ENCODE measurements at places on chromosomes 5 and 9. TPM values are rescaled to one million over a fixed set of nuclear protein-coding genes. Genes with fewer than 3 reads are reported as not detected.

- no peak for DNase-seq
Measured at GRCh38 chr9:85599540-85600105, 142.1 kb downstream of the AGTPBP1 start.

The IFNA5 gene
- total RNA-seq = not detected

GRCh38 chr5:32630867-32631491 lies 45.6 kb downstream of the SUB1 start:
- DNase-seq = no peak

- DNase-seq = no peak
Measured at GRCh38 chr5:10660720-10661387, 97.0 kb downstream of the ANKRD33B start.

DNA sequence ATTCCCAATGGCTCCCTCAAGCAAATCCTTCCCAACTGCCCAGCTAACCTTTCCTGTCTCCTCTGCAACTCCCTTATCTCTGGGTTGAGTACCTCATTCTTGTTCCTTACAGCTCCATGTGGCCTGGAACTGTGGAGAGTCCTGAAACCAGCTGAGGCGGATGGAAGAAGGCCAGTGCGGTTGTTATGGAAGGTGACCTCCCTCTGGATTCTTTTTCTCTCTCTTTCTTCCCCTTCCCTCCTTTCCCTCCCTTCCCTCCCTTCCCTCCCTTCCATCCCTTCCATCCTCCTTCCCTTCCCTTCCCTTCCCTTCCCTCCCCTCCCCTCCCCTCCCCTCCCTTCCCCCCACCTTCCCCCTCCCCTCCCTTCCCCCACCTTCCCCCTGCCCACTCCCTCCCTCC lies 45.1 kb downstream of the IL31RA start:
- DNase-seq = no peak

DNA sequence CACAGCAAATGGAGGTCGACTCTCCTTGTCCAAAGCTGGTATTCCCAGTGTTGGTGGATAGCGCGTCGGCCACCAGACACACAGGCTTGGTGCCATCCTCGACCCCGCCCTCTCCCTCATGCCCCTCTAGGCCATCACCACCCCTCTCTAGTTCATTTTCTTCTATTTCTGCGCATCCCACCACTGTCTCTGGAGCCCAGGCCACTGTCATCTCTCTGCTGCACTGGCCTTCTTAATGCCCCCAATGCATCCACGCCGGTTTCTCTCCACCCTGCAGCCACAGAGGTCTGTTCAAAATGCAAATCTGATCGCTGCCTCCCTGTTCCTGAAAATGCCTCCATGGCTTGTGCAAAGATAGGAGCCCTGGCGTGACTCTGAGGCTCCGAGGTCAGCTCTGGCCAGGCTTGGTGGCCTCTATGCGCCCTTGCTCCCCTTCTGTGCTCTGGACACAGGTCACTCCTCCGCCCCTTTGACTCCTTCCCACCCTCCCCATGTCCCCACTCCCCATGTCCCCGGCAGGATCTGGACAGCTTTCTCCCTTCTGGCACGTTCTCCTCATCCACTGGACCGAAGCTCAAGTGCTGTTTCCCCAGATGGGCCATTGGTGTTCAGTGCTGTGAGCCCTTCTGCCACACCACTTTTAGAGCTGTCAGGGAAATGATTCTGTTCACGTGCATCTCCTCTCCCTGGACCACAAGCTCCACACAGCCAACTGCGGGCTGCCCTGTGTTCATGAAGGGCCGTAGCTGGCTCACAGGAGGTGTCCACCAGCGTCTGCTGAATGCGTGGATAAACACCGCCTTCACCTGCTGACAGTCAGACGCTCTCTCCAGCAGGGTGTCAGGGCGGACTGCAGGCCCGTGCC lies 59.5 kb upstream of the RNF130 start:
- no peak for DNase-seq

The ANXA2R gene
- total RNA-seq = 0.94 TPM

DNA sequence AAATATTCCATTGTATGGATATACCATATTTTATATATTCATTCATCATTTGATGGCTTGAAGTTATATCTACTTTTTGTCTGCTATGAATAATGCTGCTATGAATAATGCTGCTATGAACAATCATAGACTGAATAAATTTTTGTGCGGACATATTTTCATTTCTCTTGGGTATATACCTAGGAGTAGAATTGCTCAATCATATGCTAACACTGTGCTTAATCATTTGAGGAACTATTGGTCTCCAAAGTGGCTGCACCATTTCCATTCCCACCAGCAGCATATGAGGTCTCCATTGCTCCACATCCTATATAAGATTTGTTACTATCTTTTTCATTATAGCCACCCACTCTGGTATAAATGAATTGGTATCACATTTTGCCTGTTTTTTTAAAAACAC lies 18.3 kb upstream of the TEK start:
- no peak for DNase-seq

DNA sequence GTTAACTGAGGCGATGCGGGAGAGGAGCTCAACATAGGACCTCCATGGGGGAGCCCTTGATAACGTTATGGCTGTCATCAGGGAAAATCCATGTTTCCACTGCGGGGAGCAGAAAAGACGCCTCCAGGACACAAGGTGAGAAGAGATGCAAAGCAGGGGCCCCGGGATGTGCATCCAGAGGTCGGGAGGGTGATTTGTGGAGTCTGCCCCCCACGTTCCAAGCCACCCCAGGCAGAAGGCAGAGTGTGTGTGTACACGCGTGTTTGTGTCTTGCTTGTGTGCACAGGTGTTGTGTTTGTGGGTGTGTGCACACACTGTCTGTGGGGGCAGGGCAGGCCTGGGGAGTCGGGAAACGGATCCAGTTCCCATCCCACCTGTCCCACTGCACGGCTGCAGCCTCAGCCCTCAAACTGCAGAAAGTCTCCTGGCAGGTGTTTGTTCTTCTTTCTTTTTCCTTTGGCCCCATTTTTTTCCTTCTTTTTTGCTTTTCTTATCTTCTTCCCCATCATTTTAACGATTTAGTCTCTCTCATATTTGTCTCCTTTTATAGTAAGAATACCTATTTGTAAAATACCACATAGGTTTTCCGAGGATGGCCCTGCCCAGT lies 17.4 kb upstream of the PLEKHG4B start:
- DNase-seq = no peak

DNA sequence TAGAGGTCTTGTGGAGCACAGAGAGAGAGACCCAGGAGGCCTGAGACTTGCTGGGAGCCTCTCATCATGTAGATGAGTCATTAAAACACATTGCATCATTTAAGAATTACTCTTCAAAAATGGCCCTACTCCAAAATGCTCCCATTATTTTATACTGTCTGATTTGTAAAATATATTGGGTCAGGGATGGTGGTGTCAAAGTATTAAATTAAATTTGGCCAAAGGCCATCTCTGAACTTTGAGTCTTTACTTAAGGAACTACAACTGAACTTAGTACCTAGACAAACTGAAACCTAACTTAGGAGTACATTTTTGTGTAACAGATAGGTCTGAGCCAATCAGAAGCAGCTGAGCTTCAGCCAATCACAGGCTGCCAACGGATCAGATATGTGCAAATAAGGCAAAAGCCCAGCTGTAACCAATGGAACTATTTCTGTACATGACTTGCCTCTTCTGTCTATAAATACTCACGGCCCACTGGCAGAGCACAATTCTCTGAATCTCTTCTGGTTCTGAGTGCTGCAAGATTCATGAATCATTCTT lies 657.2 kb downstream of the TLE1 start:
- DNase-seq = no peak

GRCh38 chr5:34521628-34522290 lies 134.4 kb upstream of the RAI14 start:
- no peak for DNase-seq

GRCh38 chr5:174327317-174327864 lies 281.9 kb downstream of the NSG2 start:
- DNase-seq = peak; percentile 76

The SPEF2 gene
- total RNA-seq = 1.1 TPM

DNA sequence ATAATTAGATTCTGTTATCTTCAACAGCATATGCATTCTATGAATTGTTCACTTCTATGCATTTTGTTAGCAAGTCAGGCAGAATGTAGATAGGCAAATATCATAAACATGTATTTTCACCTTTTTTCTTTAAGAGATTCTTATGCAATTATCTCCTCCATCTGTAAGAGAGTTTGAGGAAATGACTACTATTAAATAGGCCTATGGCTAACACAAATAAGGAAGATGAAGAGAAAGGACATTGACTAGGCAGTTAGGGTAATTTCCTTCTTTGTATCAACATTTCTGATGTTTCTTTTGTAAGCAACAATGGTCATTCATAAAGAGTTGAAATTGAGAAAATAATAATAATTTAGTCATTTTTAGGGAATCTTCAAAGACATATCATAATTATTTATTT lies 145.2 kb upstream of the CDH12 start:
- no peak for DNase-seq

- DNase-seq = peak; percentile 35
Measured at GRCh38 chr9:127307802-127308201, 43.2 kb downstream of the GARNL3 start.

DNA sequence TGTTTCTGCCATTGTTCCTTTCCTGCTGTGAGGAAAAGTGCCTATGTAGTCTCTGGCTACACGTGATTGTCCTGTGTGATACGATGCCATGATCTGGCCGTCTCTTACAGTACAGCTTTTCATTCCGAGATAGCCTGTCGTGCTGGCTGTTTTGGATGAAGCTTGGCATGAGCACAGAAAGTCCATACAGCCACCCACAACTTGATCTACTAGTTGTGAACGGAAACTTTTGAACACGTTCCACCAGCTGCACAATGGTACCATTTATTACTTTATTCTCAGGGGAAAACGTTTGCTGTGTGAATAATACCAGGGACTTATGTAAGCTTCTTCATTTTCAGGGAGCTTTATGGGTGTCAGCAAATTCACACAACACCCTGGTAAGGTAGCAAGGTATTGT lies 217.6 kb upstream of the ANKRD55 start:
- no peak for DNase-seq

The SPINK4 gene
- not detected for total RNA-seq

DNA sequence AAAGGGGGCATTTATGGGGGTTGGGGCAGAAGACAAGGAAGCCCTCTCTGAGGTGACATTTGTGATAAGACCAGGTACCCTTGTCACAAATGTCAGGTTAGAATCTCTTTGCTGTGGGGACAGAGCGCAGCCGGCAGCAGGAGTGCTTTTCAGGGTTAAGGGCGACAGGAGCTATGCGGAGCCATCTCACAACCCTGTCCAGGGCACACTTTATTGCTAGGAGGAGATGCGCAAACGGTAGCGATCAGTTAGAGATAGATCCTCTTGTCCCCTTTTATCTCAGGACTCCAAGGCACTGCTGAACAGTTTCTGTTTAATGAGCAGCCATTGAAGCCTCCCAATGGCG lies 438 bp upstream of the LAMC3 start:
- no peak for DNase-seq

- DNase-seq = no peak
Measured at GRCh38 chr9:3968891-3969290, 331.0 kb downstream of the GLIS3 start.

- no peak for DNase-seq
Measured at GRCh38 chr9:15146268-15146700, 160.7 kb downstream of the TTC39B start.

The ACTBL2 gene
- total RNA-seq = not detected

The RLN2 gene
- total RNA-seq = not detected

DNA sequence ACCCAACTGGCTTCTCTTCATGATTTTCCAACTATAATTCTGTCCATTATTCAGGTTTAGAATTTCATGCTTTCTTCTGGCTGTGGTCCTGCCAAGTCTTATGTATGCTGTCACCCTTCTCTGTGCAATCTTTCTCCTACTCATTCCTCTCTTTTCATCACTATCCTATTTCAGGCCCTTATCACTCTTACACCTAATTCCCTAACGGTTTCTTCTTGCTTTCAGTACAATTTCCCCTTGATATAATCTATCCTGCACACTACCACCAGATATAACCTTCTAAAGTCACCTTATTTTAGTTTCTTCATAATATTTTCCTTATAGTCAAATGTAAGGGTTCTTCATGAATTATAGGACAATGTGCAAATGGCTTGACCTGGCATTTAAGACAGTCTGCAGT lies 436.2 kb downstream of the RAB3C start:
- no peak for DNase-seq

DNA sequence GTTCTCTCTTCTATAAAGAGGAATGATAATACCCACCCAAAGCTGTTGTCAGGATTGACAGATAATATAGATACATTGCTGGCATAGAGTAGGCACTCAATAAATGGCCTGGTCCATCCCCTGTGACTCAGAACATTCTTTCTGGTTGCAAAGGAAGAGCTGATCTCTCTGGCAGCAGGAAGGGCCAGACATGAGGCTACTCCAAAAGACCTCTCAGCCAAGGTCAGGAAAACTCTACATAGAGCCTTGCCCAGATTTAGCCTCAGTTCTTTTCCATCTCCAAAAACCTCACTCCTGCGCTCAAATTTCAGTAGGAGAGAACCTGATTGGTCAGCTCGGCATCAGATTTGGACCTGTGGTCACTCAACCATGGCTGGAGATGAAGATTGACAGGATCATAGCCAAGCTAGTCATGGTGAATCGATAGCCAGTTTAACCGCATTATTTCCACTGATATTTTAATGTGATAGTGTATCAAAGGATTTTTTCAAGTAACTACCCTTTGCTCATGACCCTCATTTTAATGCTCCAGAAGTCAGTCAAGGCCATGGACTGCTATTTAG lies 319.6 kb downstream of the DRD1 start:
- DNase-seq = no peak

- DNase-seq = no peak
Measured at GRCh38 chr9:112914524-112914923, 23.8 kb upstream of the SLC46A2 start.

DNA sequence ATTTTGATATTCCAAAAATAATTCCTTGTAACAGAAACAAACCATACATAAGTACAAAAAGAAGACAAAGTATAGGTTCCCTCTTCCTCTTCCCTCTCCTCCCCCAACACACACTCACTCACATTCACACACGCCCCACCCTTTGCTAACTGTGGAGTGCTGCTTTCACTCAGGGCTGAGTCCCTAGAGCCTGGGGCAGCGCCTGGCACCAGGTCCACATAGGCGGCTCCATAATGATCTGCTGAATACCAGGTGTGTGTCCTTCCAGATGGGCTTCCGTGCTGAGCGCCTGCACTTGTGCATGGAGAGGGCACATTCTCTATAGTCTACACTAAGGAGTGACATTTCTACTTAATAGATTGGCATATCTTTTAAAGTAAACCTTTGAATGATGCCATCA lies 3.7 kb downstream of the SEMA4D start:
- DNase-seq = no peak

DNA sequence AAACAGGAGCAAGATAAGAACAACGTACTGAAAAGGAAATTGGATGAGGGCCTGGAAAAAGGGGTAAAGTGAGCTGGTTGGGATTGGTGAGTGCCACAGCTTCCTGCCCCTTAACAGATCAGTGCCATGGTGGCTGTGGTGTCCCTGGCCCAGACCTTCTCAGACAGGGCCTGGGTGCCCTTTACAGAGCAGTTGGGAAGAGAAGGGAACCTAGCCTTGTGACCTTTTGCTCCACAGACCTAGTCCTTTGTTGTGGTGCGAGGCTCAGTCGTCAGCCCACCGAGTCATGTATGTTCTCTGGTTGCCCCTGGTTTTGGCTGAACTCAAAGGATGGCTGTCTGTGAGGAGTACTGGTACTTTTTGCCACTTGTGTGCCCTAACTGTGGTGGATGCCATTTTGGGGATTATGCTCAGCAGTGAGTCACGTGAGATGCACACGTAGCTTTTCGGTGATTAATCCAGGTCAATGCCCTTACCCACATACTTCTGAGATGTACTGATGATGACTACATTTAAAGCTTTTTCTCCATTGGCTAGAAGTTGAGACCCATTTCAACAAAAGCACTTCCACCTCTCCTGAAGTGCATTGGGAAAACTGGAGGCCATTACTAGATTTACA lies 48.4 kb downstream of the EXOSC2 start:
- no peak for DNase-seq

All from Right ventricle myocardium superior (tissue), 1 donor.